Left colon (tissue), 2 donors: ENCODE measurements at places on chromosomes 4 and X.

- no peak for DNase-seq
Measured at GRCh38 chr4:140330311-140330900, 43.0 kb upstream of the SCOC start.

GRCh38 chrX:13254076-13254785, 65.6 kb downstream of the ATXN3L start:
- DNase-seq: peak; percentile 34

- DNase-seq: no peak
Measured at GRCh38 chr4:6233929-6234328, 33.6 kb upstream of the JAKMIP1 start.

GRCh38 chrX:18725310-18725943, 18.0 kb downstream of the PPEF1 start:
- no peak for DNase-seq

GRCh38 chrX:36534900-36535299, 473.3 kb upstream of the FAM47C start:
- DNase-seq: no peak

- DNase-seq: no peak
Measured at GRCh38 chrX:750812-751211, 120.2 kb downstream of the SHOX start.
